Placental pericyte (primary cell): ENCODE measurements at places on chromosomes 5 and 9. TPM values are rescaled to one million over a fixed set of nuclear protein-coding genes. Genes with fewer than 3 reads are reported as not detected.

Gene ENTREP1
- total RNA-seq, result 0.14 and 0.22 TPM in 2 replicates

Gene BARX1
- total RNA-seq, result not detected in 2 replicates

Gene WDR38
- total RNA-seq, result not detected in 2 replicates

Gene BTNL3
- total RNA-seq, result not detected in 2 replicates

Gene KIF24
- 0.66 and 9.9 TPM in 2 replicates for total RNA-seq

Gene EDIL3
- 8.1 and 54.3 TPM in 2 replicates for total RNA-seq

Gene TRIM52
- 4.2 and 6.2 TPM in 2 replicates for total RNA-seq

Gene AJM1
- total RNA-seq, result 1.4 and 2.0 TPM in 2 replicates

Gene OR1Q1
- total RNA-seq, result not detected in 2 replicates

Gene MIER3
- 17.3 and 20.0 TPM in 2 replicates for total RNA-seq

Gene SPINK7
- total RNA-seq, result not detected in 2 replicates

Gene RETREG1
- 0.43 and 0.66 TPM in 2 replicates for total RNA-seq

Gene IFNK
- not detected in 2 replicates for total RNA-seq

Gene TRPM3
- total RNA-seq, result under 0.01 and 0.22 TPM in 2 replicates

Gene PAPPA
- total RNA-seq, result 357 and 427 TPM in 2 replicates

Gene PCDHB9
- 0.14 TPM in 1 of 2 replicates, not detected in the other for total RNA-seq

Gene ATG10
- total RNA-seq, result 5.7 and 7.4 TPM in 2 replicates

Gene TUSC1
- total RNA-seq, result 0.44 and 11.3 TPM in 2 replicates

Gene TNPO1
- total RNA-seq, result 298 and 683 TPM in 2 replicates

Gene CXXC5
- total RNA-seq, result 61.1 and 77.9 TPM in 2 replicates

Gene MFAP3
- 51.6 and 84.0 TPM in 2 replicates for total RNA-seq

Gene ITGA2
- 29.1 and 313 TPM in 2 replicates for total RNA-seq

Gene RLN1
- total RNA-seq, result not detected in 2 replicates

Gene CMYA5
- 0.29 and 2.0 TPM in 2 replicates for total RNA-seq
